ENCODE measurements at places on chromosomes 1 and 21.

- H3K4me3 ChIP-seq: no peak overlapping the region
- DNase-seq: peak; percentile 33
- H3K36me3 ChIP-seq: no peaks in the 10 kb centered on the region
These were observed 3.9 kb upstream of the C4BPB start for GRCh38 chr1:207084701-207085180.

- H3K27me3 ChIP-seq: no peaks in the 10 kb centered on the region
- peaks cover 25% of the 10 kb centered on the region for H3K36me3 ChIP-seq
- no peak overlapping the region for H3K4me3 ChIP-seq
- no peak overlapping the region for H3K27ac ChIP-seq
- no peaks in the 10 kb centered on the region for H3K4me1 ChIP-seq
These were observed 37.6 kb downstream of the ALG6 start for GRCh38 chr1:63405021-63405420.

DNA sequence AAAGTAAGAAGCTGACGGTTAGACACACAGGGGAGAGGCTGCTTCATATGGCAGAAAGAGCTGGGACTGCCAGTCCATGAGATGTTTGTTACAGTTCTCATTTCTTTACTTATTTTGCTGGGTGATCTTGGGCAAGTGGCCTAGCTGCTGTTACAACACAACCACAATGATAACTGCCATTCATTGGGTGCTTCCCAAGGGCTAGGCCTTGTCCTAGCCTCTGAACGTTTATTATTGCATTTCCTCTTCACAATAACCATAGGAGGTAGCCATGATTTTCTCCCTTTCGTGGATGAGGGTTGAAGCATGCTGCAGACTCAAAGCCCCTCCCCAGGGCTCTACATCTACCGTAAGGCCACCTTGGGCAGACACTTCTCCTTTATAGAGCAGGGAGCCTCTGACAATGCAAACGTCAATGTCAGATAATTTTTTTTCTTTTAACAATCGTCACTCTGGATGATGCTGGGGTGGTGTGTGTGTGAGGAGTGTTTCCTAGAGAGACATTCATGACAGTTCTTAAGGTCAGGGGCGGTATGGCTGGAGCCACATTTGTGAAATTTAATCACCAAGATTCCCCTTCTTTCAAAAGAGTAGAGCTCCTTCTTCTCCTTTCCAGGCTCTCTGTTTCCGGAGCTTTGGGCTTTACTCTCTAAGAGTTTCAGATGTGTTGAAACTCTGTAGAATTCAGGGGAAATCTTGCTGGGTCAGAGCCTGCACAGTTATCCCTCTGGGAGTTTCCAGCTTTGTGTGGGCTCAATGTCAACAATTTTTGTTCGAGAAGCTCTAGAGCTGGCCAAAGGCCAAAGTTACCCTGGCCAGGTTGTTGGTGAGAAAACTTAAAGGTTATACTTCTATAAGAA lies 138.5 kb upstream of the SGIP1 start:
- no peak overlapping the region for H3K27ac ChIP-seq
- H3K27me3 ChIP-seq: no peaks in the 10 kb centered on the region

GRCh38 chr1:20211511-20211931 lies 25.2 kb upstream of the PLA2G2C start:
- no peaks in the 10 kb centered on the region for H3K36me3 ChIP-seq
- no peak for DNase-seq
- no peak overlapping the region for H3K27ac ChIP-seq
- no peaks in the 10 kb centered on the region for H3K27me3 ChIP-seq
- no peak overlapping the region for H3K4me3 ChIP-seq
- peaks cover 4% of the 10 kb centered on the region for H3K4me1 ChIP-seq

DNA sequence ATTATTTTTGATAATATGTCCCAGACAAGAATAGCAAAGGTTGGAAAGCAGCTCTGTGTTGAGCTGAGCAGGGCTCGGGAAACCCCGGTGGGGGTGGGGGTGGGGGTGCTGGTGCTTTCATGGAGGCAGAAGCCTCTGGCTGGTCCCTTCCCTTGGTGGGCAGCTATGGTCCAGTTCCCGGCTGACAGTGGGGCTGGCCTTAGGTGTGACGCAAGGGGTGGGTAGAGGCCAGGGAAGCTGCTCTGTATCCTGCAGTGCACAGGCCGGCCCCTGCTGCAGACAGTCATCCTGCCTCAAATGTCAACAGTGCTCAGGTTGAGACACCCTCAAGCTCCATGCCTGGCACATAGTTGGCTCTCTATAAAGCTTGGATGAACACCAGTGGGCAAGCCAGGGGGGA lies 8.9 kb downstream of the ACTL8 start:
- no peaks in the 10 kb centered on the region for H3K4me1 ChIP-seq

DNA sequence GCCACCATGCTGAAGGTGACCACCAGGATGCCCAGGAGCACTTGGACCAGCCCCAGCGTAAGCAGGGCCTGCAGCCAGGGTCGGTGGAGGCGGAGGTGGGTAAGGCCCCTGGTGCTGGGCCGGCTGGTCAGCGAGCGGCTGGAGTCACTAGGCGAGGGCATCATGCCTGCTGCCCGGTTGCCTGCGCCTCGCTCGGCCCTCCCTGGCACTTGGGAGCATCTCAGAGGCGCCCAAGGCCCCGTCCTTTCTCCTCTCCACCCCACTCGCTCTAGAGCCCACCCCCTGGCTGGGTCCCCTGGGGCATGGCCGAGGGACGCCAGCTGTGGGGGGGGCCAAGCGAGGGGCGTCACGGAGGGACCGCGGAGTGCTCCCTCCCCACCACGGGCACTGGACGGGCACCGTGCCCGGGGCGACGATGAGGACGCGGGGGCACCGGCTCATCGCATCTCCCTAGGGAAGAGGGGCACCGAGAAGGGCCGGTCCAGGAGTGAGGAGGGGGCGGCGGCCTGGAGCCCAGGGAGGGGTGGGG lies 505 bp downstream of the ENTREP3 start:
- peaks cover 20% of the 10 kb centered on the region for H3K4me1 ChIP-seq
- peak overlapping the region; percentile 35 for H3K27ac ChIP-seq
- H3K27me3 ChIP-seq: no peaks in the 10 kb centered on the region
- H3K36me3 ChIP-seq: peaks cover 18% of the 10 kb centered on the region

GRCh38 chr1:211511947-211512346 lies 20.0 kb upstream of the RD3 start:
- H3K27ac ChIP-seq: no peak overlapping the region
- H3K27me3 ChIP-seq: no peaks in the 10 kb centered on the region
- no peak for DNase-seq
- H3K36me3 ChIP-seq: no peaks in the 10 kb centered on the region

- H3K4me3 ChIP-seq: no peak overlapping the region
- DNase-seq: no peak
- no peaks in the 10 kb centered on the region for H3K4me1 ChIP-seq
- H3K27ac ChIP-seq: no peak overlapping the region
- no peaks in the 10 kb centered on the region for H3K36me3 ChIP-seq
- no peaks in the 10 kb centered on the region for H3K27me3 ChIP-seq
These were observed 276.4 kb upstream of the PRMT6 start for GRCh38 chr1:106780066-106780465.

GRCh38 chr1:146020058-146021049 lies 1.2 kb downstream of the HJV start:
- H3K4me1 ChIP-seq: peaks cover 7% of the 10 kb centered on the region
- no peaks in the 10 kb centered on the region for H3K36me3 ChIP-seq
- no peak overlapping the region for H3K27ac ChIP-seq

DNA sequence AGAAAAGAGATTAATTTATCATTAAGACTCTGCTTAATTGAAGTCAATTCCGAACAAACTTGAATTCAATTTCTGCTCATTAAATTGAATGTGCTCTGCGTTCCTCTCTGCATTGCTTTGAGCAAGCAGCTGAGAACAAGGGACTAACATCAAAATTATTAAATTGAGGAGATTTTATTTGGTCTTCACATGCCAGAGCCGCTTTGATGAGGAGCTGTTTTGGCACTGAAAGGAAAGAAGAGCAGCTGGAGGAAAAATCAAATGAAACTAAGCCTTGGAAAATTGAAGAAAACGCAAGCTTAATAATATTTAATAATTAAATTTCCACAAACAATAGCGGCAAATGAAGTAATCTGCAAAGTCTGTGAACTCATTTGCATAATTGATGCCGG lies 222.0 kb upstream of the PKN2 start:
- no peaks in the 10 kb centered on the region for H3K36me3 ChIP-seq
- DNase-seq: no peak
- H3K27ac ChIP-seq: no peak overlapping the region
- peaks cover 3% of the 10 kb centered on the region for H3K27me3 ChIP-seq
- H3K4me3 ChIP-seq: no peak overlapping the region

DNA sequence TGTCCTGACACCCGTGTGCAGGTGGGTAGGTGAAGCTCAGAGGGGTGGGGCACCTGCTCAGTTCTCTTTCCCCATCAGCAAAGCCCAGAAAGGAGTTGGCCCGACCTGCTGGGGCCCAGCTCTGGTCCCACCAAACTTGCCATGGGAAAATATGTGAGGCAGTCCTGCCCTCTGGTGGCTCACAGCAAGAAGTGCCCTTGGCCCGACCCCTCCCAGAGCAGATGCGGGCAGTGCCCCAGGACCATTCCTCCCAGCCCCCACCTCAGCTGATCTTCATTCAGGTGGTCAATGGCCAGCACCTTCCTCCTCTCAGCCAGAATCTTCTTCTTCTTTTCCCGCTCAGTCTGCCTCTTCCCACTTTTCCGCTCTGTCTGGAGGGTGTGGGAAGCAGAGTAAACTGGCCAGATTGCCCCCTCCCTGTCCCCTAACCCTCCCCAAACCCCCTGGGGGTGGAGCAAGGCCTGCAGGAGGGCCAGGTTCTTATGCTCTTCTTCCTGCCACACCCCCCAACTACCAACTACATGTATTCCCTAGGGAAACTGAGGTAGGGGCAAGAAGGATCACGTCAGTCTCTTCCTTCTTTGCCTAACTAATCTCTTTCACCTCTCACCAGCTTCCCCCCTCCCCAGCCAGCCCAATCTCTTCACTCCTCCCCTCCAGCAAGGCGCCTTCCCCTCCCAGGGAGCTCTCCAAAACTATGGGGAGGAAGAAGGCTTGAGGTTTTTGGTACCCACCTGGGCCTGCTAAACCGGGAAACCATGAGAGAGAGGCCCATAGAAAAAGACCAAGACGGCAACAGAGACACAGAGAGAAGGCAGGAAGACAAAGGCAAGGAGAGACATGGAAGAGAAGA lies 15.6 kb downstream of the TNNT2 start:
- no peak overlapping the region for H3K4me3 ChIP-seq
- H3K4me1 ChIP-seq: no peaks in the 10 kb centered on the region
- H3K36me3 ChIP-seq: no peaks in the 10 kb centered on the region
- no peak overlapping the region for H3K27ac ChIP-seq
- DNase-seq: no peak

DNA sequence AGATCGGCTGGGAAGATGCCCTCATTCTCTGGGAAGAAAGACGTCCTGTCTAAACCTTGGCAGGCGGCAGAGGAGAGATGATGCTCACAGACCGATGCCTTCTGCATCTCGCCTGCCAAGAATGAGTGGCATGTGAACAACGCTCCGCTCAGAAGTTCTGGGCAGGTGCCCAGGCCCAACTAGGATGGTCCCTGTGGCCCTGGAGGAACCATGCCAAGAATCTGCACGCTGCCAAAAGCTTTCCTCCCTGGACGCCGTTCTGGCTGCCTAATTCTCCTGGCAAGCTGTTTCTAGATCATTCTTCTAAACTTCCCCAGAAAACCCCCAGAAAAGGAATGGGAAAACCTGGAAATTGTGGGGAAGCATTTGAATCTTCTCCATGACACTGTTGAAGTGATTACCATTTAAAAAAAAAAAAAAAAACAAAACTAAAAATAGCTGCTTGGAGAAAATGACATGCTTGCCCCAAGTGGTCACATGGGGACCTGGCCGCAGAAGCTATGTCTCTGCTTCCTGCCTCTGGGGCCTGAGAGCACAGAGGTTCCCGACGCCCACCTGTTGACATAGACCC lies 440.9 kb downstream of the PRDM2 start:
- no peak overlapping the region for H3K27ac ChIP-seq
- no peak overlapping the region for H3K4me3 ChIP-seq
- H3K27me3 ChIP-seq: no peaks in the 10 kb centered on the region
- DNase-seq: no peak
- H3K36me3 ChIP-seq: no peaks in the 10 kb centered on the region
- H3K4me1 ChIP-seq: no peaks in the 10 kb centered on the region

GRCh38 chr1:173775578-173776226 lies 48.8 kb upstream of the DARS2 start:
- H3K36me3 ChIP-seq: peaks cover 22% of the 10 kb centered on the region
- no peaks in the 10 kb centered on the region for H3K4me1 ChIP-seq
- DNase-seq: no peak
- H3K27me3 ChIP-seq: no peaks in the 10 kb centered on the region

DNA sequence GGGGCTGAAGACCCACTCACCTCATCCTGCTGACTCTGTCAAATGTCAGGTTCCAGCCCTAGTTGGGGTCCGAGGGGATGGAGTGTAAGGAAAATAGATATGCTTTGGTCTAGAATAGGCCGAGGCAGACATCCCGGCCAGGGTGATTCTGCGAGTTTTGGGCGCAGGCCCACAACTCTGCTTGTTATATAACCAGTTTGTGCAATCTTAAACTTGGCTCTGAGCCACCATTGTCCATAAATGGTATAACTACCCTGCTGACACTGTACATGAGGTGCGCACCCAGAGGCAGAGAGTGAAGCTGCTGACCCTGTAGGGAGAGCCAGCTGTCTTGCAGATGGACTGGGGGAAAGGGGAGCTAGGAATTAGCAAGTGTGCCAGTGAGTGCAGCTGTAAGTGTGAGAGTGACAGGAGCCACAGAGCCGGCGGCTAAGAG lies 1388.8 kb downstream of the AMY1C start:
- H3K4me3 ChIP-seq: no peak overlapping the region
- no peak overlapping the region for H3K27ac ChIP-seq
- H3K27me3 ChIP-seq: no peaks in the 10 kb centered on the region
- DNase-seq: no peak
- no peaks in the 10 kb centered on the region for H3K36me3 ChIP-seq

DNA sequence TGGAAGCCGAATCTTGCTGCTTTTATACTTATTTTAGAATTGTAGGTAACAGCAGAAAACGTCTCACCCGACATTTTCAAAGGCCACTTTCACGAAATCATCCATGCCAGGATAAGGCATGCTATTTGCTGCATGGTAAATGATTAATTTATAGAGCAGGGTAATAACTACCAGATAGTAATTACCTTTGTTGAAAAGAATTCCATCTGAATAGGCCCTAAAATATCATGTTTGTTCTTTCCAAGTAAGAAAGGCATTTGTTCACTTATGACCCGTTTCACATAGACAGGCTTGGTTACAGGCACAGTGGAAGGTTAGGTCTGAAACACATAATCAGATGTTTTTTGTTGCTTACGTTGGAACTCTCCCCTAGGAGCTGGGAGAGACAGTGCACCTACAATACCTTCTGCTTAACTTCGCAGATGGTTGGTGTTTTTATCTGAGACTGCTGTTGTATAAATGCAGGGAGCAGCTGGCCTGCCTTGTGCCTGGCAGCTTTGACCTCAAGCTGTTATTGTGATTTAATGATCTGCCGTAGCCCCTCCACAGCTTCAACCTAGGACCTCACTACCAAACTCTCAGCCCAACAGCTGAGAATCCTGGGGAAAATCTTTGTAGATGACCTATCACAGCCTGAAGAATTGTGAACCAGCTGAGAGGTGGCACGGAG lies 1.6 kb downstream of the SLC44A3 start:
- DNase-seq: no peak
- H3K4me1 ChIP-seq: peaks cover 2% of the 10 kb centered on the region
- peaks cover 9% of the 10 kb centered on the region for H3K27me3 ChIP-seq
- no peaks in the 10 kb centered on the region for H3K36me3 ChIP-seq
- no peak overlapping the region for H3K27ac ChIP-seq
- H3K4me3 ChIP-seq: no peak overlapping the region

- H3K4me3 ChIP-seq: no peak overlapping the region
- peaks cover 5% of the 10 kb centered on the region for H3K36me3 ChIP-seq
- H3K4me1 ChIP-seq: no peaks in the 10 kb centered on the region
- no peak overlapping the region for H3K27ac ChIP-seq
- DNase-seq: no peak
- no peaks in the 10 kb centered on the region for H3K27me3 ChIP-seq
These were observed 16.1 kb downstream of the H6PD start for GRCh38 chr1:9250411-9251381.
